ENCODE measurements at places on chromosomes 12 and 14. TPM values are rescaled to one million over a fixed set of nuclear protein-coding genes. Genes with fewer than 3 reads are reported as not detected.

DNA sequence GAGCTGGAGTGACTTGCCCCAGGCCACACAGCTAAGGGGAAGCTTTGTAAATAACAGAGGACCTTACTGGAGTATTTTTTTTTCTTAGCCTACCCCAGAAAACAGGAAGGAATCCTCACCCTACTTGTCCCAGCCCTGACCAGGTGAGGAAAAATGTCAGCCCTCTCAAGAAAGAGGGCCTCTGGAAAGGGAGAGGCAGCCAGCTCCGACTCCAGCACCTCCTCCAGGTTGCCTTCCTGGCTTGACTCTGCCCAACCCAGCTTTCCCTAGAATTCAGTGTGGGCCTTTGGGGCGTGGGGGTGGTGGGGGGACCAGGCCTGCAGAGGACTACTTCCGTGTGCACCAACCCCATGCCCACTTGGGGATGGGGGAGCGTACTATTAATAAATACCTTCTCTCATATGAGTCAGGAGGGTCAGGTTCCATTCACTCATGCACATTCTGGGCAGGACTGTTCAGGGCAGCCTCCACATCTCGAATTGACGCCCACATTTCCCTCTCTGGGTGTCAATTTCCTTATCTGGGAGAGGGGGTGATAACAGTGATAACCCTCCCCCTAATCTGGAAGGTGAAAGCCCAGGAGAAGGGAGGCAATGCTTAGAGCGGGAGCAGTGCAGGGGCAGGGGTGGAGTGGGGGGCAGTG is 5.2 kb downstream of the RHOF start:
- no peak for DNase-seq

TUNAR gene
- total RNA-seq = not detected

GRCh38 chr12:48063530-48063929 is 42.3 kb downstream of the SENP1 start:
- DNase-seq = no peak

- no peak for DNase-seq
Observed at GRCh38 chr12:22800332-22800731, 175.4 kb downstream of the ETNK1 start.

BCL2L2 gene
- 37.3 TPM for total RNA-seq

DNA sequence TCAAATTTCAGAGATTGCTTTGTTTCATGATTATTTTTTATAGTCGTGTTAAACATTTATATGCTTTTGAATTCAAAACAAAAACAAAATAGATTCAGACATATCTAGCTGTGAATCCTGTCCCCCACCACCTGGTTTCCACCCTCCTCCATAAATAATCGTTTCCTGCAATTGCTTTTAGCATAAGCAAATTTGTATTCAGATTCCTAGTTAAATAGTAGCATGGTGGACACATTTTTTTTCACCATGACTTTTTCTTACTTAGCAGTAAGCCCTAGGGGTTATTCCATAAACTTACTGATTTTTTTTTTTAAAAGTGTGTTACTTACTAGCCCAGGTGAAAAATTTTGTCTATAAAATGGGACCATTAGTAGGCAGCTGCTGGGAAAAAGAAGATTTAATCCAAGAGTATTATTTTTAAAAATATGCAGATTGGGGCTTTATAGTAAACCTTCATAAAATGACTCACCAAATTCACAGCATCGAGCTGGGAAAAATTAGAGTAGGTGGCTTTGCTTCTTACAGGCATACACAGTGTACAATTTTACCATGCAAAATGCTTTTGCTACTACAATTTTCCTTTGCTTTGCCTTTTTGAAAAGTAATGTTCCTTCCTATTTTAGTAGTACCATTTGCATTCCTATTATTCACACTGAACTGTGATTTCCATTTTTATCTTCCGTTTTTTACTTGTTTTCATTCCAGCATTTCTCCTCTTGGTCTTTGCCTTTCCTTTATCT is 117.8 kb downstream of the BTG1 start:
- DNase-seq = no peak

DNA sequence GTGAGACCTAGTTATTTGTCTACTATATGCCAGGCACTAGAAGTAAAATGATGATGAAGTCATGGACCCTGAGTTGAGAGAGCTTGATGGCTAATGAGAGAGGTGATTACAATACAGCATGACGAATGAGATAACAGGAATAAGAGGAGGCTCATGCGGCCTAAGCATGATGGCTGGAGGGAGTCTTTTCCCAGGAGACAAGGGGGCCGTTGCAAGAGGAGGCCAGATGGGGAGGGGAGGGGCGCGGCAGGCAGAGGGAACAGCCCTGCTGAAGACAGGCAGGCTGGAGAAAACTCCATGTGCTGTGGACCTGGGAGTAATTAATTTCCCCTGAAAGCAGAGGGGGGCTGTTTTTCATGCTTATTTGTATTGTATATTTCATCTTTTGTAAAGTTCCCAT is 144.7 kb upstream of the RFLNA start:
- DNase-seq = no peak

PAX9 gene
- total RNA-seq = not detected

CCDC175 gene
- not detected for total RNA-seq

GRCh38 chr14:21098892-21099595 is 589 bp upstream of the ZNF219 start:
- no peak for DNase-seq

- DNase-seq = no peak
Observed at GRCh38 chr12:54595471-54595870, 7.0 kb upstream of the PPP1R1A start.

DNA sequence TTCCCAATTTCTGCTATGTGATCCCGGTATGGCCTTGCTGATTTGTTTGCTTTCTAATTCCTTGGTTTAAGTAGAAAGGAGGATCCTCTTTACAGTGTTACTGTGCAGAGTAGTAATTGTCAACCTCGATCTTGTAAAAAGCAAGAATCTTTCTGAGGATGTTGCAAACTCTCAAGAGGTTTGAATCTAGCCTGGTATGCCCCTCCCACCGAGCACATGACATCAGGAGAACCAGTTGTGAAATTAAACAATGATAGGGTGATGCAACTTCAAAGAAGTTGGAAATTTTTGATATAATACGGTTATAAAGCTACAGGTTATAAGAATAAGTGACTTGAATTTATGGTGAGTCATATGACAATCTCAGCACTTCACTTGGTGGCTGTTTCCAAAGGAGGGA is 35.0 kb upstream of the FUT8 start:
- no peak for DNase-seq

KRT8 gene
- 104 TPM for total RNA-seq

KRT79 gene
- total RNA-seq = not detected

- DNase-seq = peak; percentile 55
Observed at GRCh38 chr12:22101749-22102243, 55.8 kb downstream of the CMAS start.

DNA sequence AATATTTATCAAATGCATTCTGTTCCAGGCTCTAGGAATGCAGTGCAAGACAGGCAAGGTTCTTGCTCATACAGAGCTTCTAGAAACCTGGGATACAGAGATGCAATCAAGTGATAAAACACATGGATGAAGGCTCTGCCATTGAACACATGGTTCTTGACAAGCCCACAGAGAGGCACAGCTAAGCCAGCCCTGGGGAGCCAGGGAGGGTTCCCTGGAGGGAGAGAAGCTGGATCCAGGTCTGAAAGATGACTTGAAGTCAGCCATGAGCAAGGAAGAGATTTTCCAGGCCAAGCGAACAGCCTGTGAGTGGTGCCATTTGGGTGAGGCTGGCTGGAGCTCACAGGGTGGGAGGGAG is 66.2 kb downstream of the IRF2BPL start:
- DNase-seq = no peak

GRCh38 chr14:57760896-57761295 is 105.0 kb downstream of the SLC35F4 start:
- DNase-seq = no peak

DNA sequence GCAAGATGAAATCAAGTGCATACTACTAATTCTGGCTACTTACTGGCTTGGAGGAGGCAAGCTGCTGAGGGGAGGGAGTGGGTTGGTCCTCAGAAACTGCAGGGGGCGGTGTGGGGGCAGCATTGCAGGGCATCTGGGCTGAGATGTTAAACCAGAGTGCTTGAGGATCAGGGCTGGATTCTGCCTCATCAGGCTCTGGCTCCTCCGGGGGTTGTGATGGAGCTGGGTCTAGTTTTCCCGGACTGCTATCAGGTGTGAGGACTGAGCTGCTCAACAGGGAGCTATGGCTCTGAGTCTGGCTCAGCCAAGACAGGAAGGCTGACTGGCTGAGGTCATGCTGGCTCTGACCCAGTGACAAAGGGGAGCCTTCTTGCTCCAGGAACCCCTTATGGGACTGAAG is 28.6 kb downstream of the BAZ2A start:
- no peak for DNase-seq

- no peak for DNase-seq
Observed at GRCh38 chr12:7154901-7155470, 24.8 kb downstream of the CLSTN3 start.

RTL1 gene
- not detected for total RNA-seq

DNA sequence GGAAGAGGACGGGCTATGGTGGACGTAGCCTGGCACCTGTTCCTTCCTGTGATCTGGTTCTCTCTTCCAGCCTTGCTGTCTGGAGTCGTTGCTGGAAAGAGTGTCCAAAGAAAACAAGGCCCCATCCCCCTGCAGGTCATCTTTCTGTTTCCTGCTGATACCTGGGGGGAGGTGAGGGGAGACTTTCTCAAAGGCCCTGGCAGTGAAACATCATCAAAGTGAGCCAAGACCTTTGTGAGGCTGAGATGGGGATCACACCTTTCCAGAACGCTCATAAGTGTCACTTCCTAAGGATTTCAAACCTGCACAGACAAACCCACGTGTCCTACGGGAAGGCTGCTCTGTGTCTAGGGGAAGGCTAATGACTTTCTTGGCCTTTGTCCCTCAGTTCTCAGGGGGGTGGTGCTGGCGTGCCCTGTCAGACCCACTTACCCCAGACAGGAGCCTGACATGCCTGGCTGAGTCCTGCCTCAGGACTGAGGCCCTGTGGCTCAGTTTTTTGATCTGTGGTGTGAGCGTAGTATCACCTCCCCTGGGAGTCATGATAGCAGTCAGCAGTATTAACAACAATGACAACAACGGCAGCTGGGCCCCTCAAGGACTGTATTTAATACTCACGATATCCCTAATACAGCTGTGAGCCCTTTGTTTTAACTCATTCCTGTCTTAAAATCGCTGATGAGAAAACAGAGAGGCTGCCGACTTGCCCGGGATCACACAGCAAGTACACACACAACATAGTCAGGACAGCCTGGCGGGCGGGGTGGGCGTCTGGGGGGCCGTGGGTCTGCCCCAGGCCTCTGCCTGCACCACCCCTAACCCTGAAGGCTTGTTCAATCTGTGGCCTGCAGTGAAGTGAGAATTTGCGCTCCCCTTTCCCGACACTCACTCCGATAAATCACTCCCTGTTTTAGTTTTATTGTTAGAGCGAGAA is 235.2 kb downstream of the SLC41A2 start:
- no peak for DNase-seq

DNA sequence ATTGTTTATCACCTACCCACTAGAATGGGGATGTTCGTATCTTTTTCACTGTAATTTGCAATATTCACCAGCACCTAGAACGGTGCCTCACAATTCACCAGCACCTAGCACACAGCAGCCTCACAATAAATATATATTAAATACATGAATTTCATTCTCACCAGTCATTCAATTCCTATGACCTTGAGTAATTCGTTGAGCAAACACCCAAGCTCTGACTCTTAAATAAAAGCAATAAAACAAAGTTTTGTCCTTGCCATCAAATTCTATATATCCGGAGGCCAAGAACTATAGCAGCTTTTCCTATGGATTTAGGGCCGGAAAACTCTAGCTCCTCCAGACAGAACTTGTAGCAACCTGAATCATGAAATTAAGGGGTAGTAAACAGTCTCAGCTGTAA is 981 bp downstream of the VTI1B start:
- DNase-seq = no peak

- no peak for DNase-seq
Observed at GRCh38 chr14:39430762-39431415, 1.3 kb downstream of the FBXO33 start.

DNA sequence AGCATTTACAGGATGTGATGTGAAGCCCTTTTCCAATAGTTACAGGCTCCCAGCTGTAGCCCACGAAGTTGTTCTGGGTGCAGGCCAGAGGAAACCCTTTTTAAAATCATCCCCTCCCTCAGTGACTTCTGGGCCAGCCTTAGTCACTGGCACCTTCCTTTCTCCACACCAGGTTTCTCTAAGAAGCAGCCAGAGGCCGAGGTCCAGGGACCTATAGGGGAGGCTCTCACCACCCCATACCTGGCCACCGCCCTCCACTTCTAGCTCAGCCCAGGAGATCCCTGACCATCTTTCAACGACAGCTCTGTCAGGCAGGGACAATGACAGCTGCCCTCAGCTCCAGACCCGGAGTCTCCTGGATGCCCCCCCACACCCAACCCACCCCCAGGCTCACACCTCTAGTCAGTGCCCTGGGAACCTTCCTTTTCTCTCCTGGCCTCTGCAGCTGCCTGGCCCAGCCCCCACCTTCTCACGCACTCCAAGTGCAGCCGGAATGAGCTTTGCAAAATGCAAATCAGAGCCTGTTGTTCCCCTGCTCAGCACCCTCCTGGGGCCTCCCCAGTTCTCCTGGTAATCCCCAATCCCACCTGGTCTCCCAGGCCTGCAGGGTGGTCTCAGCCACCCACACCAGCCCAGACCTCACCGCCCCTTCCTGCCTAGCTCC is 46.7 kb downstream of the TESC start:
- DNase-seq = no peak

OR6C2 gene
- not detected for total RNA-seq

ABCC9 gene
- total RNA-seq = 77.6 TPM

- no peak for DNase-seq
Observed at GRCh38 chr12:75190846-75191245, 18.8 kb downstream of the KCNC2 start.

AKAP3 gene
- 3.0 TPM for total RNA-seq

DNA sequence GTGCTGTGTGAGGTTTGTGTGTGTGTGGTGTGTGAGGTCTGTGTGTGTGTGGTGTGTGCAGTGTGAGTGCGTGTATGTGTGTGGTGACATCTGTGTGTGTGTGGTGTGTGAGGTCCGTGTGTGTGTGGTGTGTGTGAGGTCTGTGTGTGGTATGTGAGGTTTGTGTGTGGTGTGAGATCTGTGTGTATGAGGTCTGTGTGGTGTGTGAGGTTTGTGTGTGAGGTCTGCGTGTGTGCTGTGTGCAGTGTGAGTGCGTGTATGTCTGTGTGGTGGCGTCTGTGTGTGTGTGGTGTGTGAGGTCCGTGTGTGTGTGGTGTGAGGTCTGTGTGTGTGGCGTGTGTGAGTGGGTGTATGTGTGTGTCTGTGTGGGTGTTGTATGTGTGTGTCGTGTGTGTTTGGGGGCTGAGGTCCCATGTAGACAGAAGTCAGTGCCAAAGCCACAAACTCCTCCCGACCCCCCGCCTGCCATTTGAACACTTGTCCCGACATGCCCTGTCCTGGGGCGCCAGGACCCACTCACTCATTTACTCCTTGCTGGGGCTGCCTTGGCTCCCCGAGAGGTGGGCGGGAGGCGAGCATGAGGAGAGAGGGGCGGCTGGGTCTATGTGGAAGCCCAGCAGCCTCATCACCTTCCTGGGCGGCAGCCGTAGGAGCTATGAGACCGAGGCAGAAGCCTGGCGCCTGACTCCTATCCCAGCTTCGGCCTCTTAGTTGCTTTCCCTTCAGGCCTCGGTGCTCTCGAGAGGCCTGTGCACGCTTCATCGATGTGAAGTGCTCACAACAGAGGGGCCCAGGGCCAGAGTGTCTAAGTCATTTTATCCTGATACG is 20.5 kb downstream of the RILPL1 start:
- no peak for DNase-seq

All from Right ventricle myocardium superior (tissue), 1 donor.